ENCODE measurements at places on chromosomes 16 and 17. TPM values are rescaled to one million over a fixed set of nuclear protein-coding genes. Genes with fewer than 3 reads are reported as not detected.

GRCh38 chr16:19245326-19245925, 40.1 kb upstream of the CLEC19A start:
- H3K27ac ChIP-seq = no peak overlapping the region
- H3K4me1 ChIP-seq = no peaks in the 10 kb centered on the region
- no peak overlapping the region for H3K4me3 ChIP-seq
- no peaks in the 10 kb centered on the region for H3K36me3 ChIP-seq

DNA sequence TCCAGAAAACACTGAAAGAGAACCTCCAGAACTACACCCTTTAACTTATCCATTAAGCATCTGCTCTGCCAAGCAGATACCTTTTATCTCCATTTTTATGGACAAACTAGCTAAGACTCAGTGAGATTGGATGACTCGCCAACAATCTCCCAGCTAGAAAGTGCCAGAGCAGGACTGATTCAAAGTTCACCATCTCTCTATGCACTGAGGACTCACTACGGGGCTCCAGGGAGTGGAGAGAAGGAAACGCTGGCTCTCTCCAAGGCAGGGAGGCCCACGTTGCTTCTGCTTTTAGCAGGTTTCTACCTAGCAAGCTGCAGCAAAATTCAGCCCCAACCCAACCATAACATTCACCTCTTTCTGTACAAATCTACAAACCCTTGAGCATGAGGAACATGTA, 52.8 kb upstream of the ARHGAP44 start:
- H3K27me3 ChIP-seq = no peaks in the 10 kb centered on the region
- H3K4me1 ChIP-seq = no peaks in the 10 kb centered on the region
- H3K27ac ChIP-seq = no peak overlapping the region

GRCh38 chr16:22385196-22385595, 10.8 kb upstream of the CDR2 start:
- no peaks in the 10 kb centered on the region for H3K36me3 ChIP-seq
- H3K4me3 ChIP-seq = no peak overlapping the region
- no peaks in the 10 kb centered on the region for H3K27me3 ChIP-seq
- H3K27ac ChIP-seq = no peak overlapping the region
- no peak for DNase-seq

DNA sequence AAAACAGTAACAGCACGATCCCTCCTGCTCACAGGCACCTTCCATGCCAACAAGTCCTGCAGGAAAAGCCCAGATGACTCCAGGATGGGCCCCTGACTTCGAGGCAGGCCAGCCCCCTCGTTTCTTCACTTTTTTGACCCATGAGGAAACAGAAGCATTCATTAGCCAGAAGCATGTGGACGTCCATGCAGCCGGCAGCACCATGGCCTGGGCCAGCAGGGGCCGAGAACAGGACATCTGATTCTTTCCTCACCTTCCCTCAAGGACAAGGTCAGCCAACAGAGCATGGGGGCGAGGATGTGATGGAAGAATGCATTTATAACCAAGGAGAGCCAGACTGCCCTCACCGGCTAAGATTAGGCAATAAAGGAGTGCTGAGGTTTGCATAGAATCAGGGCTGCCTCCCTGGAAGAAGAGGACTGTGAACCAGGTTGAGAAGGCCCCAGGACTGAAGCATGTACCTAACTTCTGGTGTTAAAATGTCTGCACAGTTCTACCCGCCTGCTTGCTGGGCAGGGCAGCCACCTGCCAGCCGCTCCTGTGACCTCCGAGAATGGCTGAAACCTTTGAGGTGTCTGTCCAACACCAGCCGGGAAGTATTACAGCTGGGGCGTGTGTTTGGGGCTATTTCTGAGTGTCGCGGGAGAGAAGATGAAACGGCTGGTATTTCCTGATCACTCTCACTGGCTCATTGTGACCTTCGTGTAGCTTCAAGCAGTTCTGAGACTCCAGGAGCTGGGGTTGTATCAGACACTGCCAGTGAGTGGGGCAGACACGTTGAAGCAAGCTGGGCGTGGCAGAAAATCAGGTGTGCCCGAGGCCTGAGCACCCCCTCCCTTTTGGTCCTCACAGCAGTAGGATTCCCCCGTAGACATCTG, 94.0 kb upstream of the TNRC6C start:
- DNase-seq = no peak
- no peak overlapping the region for H3K27ac ChIP-seq
- H3K36me3 ChIP-seq = no peaks in the 10 kb centered on the region
- no peak overlapping the region for H3K4me3 ChIP-seq
- no peaks in the 10 kb centered on the region for H3K4me1 ChIP-seq
- no peaks in the 10 kb centered on the region for H3K27me3 ChIP-seq

- no peak overlapping the region for H3K27ac ChIP-seq
- no peak overlapping the region for H3K4me3 ChIP-seq
- no peaks in the 10 kb centered on the region for H3K27me3 ChIP-seq
- no peak for DNase-seq
- H3K36me3 ChIP-seq = no peaks in the 10 kb centered on the region
Observed at GRCh38 chr16:63050391-63050790, 1014.2 kb upstream of the CDH8 start.

GRCh38 chr17:74643826-74644225, 20.3 kb upstream of the CD300E start:
- no peak overlapping the region for H3K4me3 ChIP-seq
- no peaks in the 10 kb centered on the region for H3K36me3 ChIP-seq
- DNase-seq = no peak
- no peaks in the 10 kb centered on the region for H3K27me3 ChIP-seq
- H3K27ac ChIP-seq = no peak overlapping the region
- no peaks in the 10 kb centered on the region for H3K4me1 ChIP-seq

DNA sequence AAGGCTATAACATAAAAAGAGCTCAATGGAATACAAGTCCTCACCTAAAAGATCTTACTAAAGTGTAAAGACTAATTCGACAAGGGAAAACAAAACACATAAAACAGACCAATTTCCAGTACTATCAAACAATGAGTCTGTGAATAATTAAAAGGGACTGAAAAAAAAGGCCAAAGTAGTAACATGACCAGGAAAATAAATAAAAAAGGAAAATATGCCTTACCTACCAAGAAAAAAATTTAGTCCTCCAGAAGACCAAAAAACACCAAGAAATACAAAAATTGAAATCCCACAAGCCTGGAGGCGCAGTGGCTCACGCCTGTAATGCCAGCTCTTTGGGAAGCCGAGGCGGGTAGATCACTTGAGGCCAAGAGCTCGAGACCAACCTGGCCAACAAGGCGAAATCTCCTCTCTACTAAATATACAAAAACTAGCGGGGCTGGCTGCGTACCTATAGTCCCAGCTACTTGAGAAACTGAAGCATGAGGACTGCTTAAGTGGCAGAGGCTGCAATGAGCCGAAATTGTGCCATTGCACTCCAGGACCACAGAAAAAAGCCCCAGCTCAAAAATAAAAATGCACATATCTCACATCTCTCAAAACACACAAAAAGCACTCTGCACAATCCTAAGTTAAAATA, 60.8 kb downstream of the TEX14 start:
- no peaks in the 10 kb centered on the region for H3K27me3 ChIP-seq
- no peaks in the 10 kb centered on the region for H3K36me3 ChIP-seq
- no peaks in the 10 kb centered on the region for H3K4me1 ChIP-seq
- H3K4me3 ChIP-seq = peak overlapping the region; percentile 12

PITPNM3 gene
- total RNA-seq = 7.9 TPM

All from prostate gland (tissue), 2 donors.